ENCODE measurements at places on chromosomes 4 and X.

- no peak for DNase-seq
Observed at GRCh38 chr4:107600436-107600835, 119.6 kb downstream of the PAPSS1 start.

DNA sequence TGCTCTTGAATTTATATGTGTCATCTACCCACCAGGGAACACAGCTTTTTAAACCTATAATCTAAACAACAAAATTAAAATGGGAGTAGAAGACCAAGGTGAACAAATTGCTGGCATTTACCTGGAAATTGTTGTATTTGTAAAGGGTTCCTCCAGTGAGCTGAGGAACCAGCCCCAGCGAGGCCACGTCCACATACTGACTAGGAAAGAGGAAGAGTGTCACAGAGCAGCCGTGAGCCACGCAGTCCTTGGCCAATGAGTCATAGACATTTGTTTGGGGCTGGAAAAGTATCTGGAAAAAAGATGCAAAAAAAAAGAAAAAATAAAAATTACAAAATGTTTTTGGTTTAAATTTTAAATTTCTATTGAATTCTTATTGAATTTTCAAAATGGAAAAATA lies 58.7 kb downstream of the METTL14 start:
- peak; percentile 72 for DNase-seq

GRCh38 chr4:168731706-168732414 lies 235.0 kb downstream of the PALLD start:
- DNase-seq: no peak

DNA sequence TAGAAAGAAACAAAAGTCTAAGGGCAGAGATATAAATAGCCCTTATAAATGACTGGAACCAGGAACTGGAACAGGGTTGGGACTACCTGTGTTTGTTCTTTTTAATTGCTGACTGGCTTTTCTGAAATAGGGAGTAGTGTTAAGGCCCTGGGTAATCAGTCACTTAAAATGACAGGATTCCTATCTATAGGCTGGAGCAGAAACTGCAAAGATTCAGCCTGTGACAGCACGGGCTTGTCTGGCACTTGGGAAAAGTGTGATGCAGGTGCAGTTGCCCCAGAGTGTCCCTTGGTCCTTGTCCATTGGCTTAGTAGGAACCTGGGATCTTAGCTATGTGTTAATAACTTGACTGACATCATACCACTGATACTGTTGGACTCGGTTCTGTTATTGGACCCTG lies 14.7 kb upstream of the PLAC8 start:
- DNase-seq: no peak

DNA sequence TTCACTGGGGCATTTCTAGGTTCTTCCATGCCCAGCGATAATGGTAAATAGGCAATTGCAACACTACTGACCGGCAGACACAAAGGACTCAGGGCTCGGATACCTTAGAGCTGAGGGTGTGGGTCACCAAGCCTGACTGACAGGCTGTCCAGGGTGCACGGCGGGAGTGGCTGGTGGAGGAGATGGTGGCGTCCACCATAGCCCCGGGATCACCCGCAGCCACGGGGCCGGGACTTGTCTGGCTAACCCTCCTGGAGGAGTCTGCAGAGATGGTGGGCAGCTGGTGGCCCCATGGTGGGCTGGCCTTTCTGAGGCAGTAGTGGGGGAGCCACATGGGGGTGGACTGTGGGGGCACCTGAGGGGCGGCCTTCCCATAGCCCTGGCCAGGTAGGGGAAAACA lies 11.7 kb upstream of the ABLIM2 start:
- DNase-seq: no peak

GRCh38 chrX:111339212-111339611 lies 68.9 kb upstream of the CAPN6 start:
- DNase-seq: no peak

Data from lung microvascular endothelial cell (primary cell).